ENCODE measurements at places on chromosomes 4 and X.

DNA sequence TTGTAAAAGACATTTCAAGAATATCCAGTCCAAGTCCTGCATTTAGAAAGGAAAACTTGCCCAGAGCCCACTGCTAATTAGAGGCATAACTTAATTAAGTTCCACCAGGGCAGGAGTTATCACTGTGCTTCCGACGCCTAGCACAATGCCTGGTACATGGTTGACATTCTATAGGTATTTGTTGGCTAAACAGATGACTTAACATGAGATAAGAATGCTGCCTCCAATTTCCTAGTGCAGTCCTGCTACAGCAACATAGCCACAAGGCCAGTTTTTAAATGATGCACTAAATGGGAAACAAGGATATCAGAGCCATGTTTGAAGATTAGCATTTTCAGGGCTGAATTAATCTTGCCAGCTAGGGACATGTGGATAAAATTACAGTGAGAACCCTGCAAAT is 164.1 kb downstream of the RASL11B start:
- DNase-seq, result no peak

DNA sequence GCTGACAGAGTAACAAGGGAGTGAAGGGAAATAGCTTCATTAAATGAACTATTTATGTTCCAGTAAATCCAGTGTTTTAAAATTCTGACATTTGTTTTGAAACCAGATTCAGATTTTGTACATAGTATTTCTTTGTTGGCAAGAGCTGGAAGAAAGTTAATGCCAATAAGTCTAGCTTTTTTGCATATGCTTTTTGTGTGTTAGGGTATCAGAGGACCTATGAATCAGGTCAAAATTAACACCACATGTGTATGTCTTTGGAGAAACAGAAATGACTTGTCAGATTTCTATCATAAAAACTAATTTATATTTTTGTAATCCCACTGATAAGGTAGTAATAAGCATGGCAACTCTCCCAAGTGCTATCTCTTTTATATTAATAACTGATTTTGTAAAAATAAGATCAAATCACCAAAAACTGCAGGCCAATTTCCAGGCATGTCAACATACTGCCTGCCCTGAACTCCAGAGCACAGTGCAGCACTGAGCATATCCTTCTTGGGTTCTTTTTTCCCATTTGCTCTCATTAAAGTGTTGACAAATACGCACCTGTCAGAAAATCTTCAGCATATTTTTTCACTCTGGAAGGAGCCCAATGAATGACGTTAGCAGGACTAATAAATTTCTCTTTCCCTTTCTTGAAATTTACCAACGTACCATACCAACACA is 65.5 kb downstream of the SH3RF1 start:
- no peak for DNase-seq

DNA sequence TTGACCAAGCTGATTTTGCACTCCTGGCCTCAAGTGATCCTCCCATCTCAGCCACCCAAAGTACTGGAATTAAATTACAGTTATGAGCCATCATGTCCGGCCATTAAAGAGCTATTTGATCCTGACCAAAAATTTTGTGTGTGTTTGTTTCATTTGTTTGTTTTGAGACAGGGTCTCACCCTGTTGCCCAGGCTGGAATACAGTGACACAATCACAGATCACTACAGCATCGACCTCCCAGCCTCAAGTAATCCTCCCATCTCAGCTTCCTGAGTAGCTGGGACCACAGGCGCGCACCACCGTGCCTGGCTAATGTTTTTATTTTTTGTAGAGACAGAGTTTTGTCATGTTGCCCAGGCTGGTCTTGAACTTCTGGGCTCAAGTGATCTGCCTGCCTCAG is 82.9 kb upstream of the RBPJ start:
- DNase-seq, result no peak

DNA sequence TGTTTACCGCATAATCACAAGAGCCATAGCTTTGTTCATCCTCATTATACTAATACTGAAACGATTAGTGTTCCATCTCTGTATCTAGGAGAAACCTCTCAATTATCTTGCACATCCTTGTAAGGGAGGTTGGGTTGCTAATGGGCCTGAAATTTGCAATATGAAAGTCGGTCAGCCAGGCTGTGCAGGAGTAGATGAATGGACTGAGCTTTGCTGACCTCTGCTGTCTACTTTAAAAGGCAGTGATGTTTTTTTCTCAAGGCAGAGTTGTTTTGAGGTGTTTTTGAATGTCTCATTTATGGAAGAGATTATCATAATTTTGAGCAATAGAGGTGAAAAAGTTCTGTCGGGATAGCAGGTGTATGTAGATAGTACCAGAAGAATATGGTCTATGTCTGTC is 47.9 kb upstream of the LINC00632 start:
- no peak for DNase-seq

DNA sequence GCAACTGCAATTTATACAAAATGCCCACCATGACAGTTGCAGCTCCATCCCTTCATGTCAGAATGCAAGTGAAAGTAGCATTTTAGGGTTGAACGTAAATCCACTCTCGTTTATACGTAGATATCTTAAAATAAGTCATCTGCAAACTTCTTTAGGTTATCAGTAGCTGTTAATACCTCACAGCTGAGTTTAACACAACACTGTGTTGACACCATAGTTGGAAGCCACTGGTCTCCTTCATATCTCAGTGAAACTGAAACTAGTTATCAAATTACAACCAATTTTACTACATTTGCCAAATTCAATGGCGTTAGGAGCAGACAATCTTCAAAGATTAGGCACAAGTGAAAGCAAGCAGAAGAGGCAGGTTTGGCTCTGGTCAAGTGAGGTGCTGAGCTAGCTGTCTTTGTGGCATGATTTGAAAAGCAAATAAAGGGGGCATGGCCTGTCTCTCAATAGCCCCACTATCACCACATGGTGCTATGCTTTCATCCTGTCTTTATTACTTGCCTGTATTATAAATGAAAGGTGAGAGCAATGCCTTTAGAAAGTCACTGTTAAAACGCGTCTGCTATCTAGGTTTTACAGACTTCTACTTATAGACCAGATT is 12.3 kb downstream of the PPP3CA start:
- no peak for DNase-seq

DNA sequence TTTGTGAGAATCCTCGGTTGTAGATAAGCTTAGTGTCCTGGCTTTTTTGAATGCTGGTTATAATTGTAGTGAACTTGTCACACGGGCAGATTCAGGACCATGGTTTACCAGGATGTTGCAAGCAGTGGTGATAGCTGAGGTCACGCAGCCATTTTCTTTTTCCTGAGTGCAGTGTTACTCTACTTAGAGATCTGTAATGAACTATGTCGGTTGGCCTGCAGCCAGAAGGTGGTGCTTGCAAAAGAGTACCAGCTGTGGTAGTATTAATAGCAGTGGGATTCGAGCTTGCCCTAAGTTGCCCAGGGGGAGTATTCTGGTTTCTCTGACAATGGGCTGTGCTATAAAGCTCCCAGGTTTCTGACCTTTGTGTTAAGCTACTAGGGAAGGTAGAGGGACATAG is 368.9 kb downstream of the SLITRK2 start:
- DNase-seq, result no peak

- DNase-seq, result no peak
These were observed 4.7 kb downstream of the FAM120C start for GRCh38 chrX:54178100-54178940.

- DNase-seq, result no peak
These were observed 11.7 kb downstream of the GPKOW start for GRCh38 chrX:49111791-49112190.

DNA sequence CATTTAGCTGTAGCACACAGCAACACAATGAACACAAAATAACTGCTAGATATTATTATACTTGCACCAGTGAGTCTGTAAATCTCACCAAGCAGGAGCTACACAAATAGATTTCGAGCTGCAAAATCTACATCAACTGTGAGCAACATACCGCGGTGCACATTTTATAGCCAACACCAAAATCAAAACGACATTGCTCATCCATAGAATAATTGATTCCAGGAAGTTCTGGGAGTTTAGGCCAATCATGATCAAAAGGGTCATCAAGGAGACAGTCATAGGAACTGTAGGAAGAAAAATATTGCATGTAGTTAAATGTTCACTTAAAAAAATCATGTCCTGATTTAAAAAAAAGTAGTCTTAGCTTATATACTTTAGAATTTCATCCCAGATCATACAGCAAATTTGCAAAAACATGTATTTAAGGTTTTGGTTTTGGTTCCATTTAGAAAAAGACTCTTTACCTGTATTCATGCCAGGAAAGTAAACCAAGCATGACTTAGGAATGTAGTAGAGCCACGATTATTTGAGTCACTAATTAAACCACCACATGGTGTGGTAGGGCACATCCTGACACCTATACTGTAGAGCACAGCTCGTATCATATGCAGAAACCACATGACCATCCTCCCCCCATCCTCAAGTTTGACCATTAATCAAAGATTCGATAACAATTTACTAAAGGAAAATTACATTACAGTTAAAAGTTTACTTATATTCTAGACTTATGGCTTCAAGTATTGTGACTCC is 250.4 kb downstream of the ADAMTS3 start:
- DNase-seq, result no peak

DNA sequence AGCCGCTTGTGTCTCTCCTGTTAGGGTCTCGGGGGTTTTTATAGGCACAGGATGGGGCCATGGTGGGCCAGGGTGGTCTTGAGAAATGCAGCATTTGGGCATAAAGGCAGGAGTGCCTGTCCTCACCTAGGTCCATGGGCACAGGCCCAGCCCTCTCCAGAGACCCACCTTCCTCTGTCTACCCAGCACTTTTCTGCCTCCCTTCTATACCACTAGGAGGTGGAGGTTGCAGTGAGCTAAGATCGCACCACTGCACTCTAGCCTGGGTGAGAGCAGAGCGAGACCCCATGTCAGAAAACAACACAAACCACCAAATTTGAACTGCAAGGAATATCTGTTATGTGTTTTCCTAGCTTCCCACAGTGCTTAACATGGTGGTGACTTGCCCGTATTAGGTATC is 38.0 kb downstream of the MOB1B start:
- no peak for DNase-seq

DNA sequence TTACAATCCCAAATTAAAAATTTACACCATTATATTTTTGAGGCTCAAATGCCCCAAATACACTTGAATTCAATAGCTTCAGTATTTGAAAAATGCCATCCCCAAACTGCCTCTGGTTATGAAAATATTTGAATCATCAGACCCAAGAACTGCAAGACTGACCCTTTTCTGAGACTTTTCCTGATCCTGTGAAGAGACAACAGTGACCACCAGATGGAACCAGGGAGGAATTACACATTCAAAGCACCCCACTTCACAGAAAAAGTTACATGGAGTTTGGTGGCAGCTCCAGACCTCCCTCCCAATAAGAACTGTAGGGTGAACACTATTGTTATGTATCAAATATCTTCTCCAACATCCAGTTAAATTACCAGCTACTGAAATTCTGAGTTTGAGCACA is 44.0 kb upstream of the SCD5 start:
- no peak for DNase-seq

DNA sequence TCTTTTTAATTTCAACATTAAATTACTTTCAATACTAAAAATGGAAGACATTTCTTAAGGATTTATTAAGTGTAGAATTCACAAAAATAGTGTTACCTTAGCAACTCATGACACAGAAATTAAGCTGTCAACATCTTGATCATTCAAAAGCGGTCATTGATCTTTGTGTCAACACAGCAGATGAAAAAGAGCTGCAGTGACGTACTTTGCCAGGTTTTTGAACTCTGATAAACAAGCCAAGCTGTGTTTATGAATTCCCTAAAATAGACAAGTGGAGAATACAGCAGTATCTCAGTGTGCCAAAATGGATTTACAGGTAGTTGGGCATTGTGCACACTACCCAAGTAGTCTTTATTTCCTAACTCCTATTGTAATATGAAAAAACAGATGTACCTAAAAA is 1141.8 kb upstream of the PCDH7 start:
- DNase-seq, result no peak

DNA sequence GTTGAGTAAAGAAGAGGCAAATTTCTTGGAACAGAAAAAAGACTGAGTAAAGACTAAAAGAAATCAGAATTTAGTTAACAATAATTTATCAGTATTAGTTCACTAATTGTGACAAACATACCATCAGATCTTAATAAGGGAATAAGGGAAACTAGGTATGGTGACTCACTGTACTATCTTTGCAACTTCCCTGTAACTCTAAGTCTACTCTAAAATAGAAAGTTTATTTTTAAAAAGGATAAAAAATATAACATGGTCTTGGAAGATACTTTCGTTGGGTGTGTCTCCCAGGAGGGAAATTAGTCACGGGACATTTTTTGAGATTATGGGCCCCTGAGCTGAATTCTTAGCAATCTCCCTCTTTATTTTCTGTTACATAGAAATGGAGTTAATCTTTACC is 97.3 kb downstream of the EMCN start:
- DNase-seq, result no peak

DNA sequence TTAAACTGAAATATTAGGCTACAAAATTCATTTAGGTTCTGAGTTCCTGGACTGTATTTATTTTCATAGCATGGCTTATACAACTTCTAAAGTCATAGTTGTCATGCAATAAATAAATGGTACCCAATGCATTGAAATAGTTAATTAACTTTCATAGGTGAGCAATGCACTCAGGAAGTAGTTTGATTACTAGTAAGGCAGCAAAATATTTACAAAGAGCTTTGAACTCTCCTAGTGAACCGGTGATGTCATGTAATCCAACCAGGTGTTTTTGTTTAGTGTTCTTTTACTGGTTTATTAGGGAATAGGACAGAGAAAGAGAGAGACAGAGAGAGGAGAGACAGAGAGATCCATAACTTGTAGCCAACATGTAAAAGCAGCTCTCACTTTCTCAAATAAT is 228.6 kb upstream of the CTSO start:
- DNase-seq, result no peak

- no peak for DNase-seq
These were observed 6.3 kb upstream of the SGMS2 start for GRCh38 chr4:107818301-107818910.

DNA sequence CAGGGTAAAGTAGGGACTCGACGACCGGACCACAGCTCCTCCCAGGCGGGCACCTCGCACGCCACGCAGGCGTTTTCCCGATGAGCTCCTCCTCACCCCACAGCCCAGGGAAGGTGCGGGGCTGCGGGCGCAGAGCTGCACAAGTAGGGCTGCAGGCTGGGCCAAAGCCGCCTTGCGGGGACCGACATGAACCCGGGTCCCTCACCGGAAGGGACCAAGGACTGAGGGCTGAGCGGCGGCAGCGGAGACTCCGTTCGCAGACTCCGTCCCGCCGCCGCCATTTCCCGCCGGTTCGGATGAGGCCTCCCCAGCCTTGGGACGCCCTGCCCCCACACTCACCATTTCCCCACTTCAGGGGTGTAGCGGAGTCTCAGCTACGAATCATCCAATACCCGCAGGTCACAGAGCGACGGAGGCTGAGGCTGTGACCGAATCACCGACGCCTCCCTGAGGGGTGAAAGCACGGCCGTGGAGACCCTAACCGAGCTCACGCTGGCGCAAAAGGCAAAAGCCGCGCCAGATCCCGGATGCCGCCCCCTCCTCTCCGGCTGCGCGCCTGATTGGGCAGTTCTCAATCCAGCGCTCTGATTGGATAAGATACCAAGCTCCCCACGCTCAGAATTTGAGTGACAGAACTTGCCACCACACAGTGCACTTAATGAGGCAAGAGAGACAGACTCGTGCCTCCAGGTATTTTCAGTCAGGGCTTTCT is at the start of gene ZNF732:
Gene ZNF732, minus strand, starts transcription at position 506 of the 712 bp plus-strand sequence. Its CDS starts 164 bp downstream, at position 342.
- DNase-seq, result no peak

GRCh38 chrX:134388161-134389109 is 71.5 kb upstream of the HPRT1 start:
- no peak for DNase-seq

GRCh38 chr4:115234405-115235093 is 121.1 kb upstream of the NDST4 start:
- DNase-seq, result no peak
